Spinal cord (tissue), 10 donors: ENCODE measurements at places on chromosomes 5 and 9. TPM values are rescaled to one million over a fixed set of nuclear protein-coding genes. Genes with fewer than 3 reads are reported as not detected.

GRCh38 chr9:26567976-26568375 is 324.6 kb downstream of the CAAP1 start:
- no peak for DNase-seq

DNA sequence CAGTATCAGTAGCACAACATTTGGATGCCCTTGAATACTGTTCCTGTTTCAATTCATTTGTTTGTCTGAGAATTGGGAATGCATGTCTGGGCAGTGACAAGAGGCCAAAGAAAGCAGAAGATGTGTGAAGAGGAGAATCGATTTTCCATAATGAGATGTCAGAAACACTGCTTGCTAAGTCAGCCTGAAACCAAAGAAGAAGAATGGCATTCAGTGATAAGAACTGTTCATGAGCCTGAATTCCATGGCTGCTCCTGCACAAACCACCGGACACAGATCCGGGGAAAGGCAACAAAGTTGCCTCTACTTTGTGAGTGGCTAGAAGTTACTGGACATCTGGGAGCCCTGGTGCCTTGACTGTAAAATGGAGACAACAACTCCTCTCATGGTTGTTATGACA is 207.2 kb upstream of the RASEF start:
- no peak for DNase-seq

Gene GKAP1
- 25.2 TPM for polyA plus RNA-seq

Gene DCP2
- 24.6 TPM for polyA plus RNA-seq

Gene SMARCA2
- polyA plus RNA-seq = 143 TPM

DNA sequence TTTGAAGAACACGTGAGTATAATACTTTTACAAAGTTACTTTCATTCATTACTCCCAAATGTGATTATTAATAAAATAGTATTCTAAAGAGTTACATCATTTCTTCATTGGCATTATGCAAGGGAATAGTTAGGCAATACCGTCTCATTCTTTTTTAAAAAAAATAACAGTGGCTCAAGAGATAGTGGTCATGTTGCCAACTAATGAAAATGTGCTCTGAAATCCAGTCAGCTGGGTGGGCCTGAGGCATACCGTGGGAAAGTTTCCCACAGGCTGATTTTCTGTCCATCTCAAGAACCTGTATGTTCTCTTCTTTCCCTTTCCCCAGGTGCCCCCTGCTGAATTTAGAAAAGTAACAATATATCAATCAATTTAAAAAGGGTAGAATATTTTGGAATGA is 40.8 kb upstream of the ROPN1L start:
- no peak for DNase-seq

- DNase-seq = no peak
Observed at GRCh38 chr5:160432196-160432595, 10.5 kb downstream of the PTTG1 start.

DNA sequence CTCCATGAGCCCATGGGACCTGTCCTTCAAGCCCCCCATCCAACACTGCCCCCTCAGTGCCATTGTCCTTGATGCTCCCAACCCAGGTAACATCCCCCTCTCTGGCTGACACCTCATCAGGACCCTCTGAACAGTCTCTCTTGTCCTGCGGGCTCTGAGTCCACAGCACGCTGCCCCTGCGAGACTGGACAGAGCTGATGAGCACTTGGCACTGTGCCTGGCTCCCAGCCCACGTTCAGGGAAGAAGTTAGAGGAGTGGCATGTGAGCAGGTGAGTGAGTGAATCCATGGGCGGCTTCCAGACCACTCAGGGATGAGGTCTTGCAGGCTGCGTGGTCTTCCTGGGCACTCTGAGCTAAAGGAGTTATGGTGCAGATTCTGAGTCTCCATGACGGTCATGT is 70.7 kb downstream of the PAX5 start:
- DNase-seq = no peak

GRCh38 chr5:179833709-179834070 is 13.0 kb downstream of the SQSTM1 start:
- DNase-seq = no peak

Gene RNF208
- polyA plus RNA-seq = 64.3 TPM
